ENCODE measurements at places on chromosomes 4 and X. TPM values are rescaled to one million over a fixed set of nuclear protein-coding genes. Genes with fewer than 3 reads are reported as not detected.
A peak's percentile ranks its signal among the peaks of the same experiment; 100 is the strongest.

DNA sequence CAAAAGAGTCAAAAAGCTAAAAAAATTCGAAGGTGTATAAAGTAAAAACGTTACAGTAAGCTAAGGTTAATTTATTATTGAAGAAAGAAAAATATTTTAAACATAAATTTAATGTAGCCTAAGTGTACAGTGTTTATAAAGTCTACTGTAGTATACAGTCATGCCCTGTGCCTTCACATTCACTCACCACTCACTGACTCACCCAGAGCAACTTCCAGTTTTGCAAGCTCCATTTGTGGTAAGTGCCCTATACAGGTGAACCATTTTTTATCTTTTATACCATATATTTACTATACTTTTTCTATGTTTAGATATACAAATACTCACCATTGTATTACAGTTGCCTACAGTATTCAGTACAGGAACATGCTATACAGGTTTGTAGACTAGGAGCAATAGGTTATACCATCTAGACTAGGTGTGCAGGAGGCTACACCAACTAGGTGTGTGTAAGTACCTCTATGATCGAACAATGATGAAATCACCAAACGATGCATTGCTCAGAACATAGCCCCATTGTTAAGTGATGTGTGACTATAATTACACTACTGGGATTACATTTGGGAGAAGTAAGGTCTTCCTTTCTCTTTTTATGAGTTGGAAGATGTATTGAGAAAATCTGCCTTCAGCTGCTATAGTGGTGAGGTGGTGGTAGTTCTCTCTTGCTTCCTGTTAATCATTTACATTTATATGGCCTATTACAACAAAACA lies 27.2 kb downstream of the TMSB4X start:
- peak overlapping the region; percentile 69 for H3K27ac ChIP-seq
- no peak for DNase-seq
- H3K4me3 ChIP-seq = no peak overlapping the region
- no peaks in the 10 kb centered on the region for H3K36me3 ChIP-seq
- no peaks in the 10 kb centered on the region for H3K27me3 ChIP-seq

DNA sequence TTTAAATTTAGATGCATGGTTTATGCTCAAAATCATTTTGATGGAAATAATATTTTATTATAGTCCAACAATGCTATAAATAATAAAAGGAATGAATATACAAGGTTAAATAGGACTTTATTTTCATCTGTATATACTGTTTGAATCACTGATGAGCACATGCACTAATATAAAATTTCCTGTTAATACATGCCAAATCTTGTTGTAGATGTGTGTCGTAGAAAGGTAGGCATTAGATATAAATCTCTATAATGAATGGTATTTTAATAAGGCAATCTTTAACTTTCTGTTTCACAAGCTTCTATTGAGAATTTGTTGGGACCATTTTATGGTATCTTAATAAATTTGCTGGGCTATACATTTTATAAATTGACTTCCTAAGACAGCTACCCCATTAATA lies 868.8 kb downstream of the CCSER1 start:
- no peaks in the 10 kb centered on the region for H3K36me3 ChIP-seq
- no peak for DNase-seq
- H3K4me3 ChIP-seq = no peak overlapping the region
- no peak overlapping the region for H3K27ac ChIP-seq

The UGT2A2 gene
- not detected for total RNA-seq

DNA sequence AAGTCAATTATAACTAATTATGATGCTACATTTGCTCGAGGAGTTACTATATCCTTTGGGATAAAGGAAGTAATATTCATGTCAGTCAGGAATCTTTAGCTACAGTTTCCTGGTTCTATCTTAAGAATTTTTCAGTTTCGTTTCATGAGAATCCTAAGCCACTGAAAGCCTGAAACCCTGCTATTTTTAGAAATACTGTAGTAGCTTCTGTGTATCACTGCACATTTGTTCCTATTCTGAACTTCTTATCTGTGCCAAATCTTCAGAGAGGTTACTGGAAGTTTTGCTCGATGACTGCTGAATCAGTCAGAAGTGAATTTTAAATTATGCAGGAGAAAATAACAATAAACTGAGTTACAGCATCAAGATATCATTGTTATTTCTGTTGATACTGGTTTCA lies 249.2 kb downstream of the TENM3 start:
- H3K4me3 ChIP-seq = no peak overlapping the region
- H3K36me3 ChIP-seq = no peaks in the 10 kb centered on the region
- H3K27ac ChIP-seq = no peak overlapping the region
- no peak for DNase-seq
- H3K27me3 ChIP-seq = no peaks in the 10 kb centered on the region

The MND1 gene
- 9.4 TPM for total RNA-seq

GRCh38 chrX:39998636-39999406 lies 98.9 kb downstream of the BCOR start:
- H3K27me3 ChIP-seq = no peaks in the 10 kb centered on the region
- H3K27ac ChIP-seq = no peak overlapping the region
- no peaks in the 10 kb centered on the region for H3K36me3 ChIP-seq
- no peaks in the 10 kb centered on the region for H3K4me1 ChIP-seq
- H3K4me3 ChIP-seq = no peak overlapping the region

GRCh38 chr4:159178151-159178546 lies 75.3 kb downstream of the RAPGEF2 start:
- no peak overlapping the region for H3K27ac ChIP-seq
- DNase-seq = no peak
- peaks cover 3% of the 10 kb centered on the region for H3K4me1 ChIP-seq
- no peak overlapping the region for H3K4me3 ChIP-seq
- no peaks in the 10 kb centered on the region for H3K36me3 ChIP-seq
- H3K27me3 ChIP-seq = no peaks in the 10 kb centered on the region

The BMP3 gene
- total RNA-seq = 0.08 TPM

- no peak overlapping the region for H3K4me3 ChIP-seq
- H3K27ac ChIP-seq = no peak overlapping the region
- no peaks in the 10 kb centered on the region for H3K27me3 ChIP-seq
- H3K4me1 ChIP-seq = no peaks in the 10 kb centered on the region
- no peaks in the 10 kb centered on the region for H3K36me3 ChIP-seq
These were observed 127.3 kb upstream of the MAGEB16 start for GRCh38 chrX:35670889-35671288.

DNA sequence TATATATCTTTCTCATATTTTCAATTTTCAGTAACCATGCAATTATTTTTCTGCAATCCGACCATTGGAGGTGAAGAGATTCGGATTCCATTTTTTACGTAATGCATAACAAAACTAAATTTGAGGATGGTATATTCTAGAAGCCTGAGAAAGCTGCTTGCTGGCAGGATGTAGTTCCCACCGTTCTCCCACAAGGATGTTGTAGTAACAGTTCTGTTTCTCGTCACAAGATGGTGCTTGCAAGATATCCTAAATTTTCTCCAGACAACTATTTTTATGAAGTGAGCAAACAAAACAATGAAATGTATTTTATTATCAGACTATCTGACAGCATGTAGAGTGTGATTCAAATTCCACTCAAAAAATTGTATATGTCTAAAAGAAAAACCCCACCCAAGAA lies 10.7 kb downstream of the PWWP3B start:
- H3K4me1 ChIP-seq = no peaks in the 10 kb centered on the region
- no peak overlapping the region for H3K27ac ChIP-seq
- H3K36me3 ChIP-seq = no peaks in the 10 kb centered on the region
- H3K27me3 ChIP-seq = peaks cover 2% of the 10 kb centered on the region
- no peak for DNase-seq
- H3K4me3 ChIP-seq = no peak overlapping the region

DNA sequence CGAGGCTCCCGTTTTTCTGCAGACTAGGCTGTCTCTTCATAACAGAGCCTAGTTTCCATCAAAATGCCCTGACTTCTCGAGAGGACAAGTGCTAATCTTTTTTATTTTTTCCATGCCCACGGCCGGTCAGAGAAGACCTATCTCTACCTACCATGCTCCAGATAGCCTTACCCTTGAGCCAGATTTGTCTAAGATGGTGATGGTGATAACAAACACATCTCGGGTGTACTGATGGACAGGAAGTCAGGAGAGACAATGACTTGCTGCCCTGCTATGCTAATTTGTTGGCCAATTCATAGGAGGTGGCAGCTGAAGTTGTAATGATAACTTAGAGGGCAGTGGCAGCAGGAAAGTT lies 42.2 kb upstream of the NKRF start:
- no peak for DNase-seq
- no peak overlapping the region for H3K4me3 ChIP-seq
- no peak overlapping the region for H3K27ac ChIP-seq
- H3K4me1 ChIP-seq = no peaks in the 10 kb centered on the region
- H3K27me3 ChIP-seq = no peaks in the 10 kb centered on the region

The STOX2 gene
- 10.6 TPM for total RNA-seq

The COX7B2 gene
- total RNA-seq = not detected

The CSAG1 gene
- not detected for total RNA-seq

DNA sequence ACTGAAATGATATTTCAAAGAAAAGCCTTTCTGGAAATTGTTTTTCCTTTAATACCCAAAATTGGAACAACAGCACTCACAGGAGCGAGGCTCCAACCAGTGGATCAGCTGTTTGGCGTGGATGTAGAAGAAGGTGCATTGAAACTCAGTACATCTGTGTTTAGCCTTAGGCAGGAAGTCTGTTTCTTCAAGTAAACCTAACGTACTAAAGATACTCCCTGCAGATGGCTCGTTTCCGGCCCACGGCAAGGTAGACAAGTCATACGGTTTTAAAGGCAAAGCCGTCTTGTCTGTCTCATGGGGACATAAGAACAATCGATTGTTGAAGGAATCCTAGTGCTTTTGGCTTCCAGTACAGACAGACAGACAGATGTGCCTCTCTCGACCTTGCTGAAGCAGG lies 50.0 kb upstream of the CLCN4 start:
- H3K36me3 ChIP-seq = no peaks in the 10 kb centered on the region
- no peak overlapping the region for H3K27ac ChIP-seq
- H3K4me3 ChIP-seq = no peak overlapping the region
- H3K27me3 ChIP-seq = no peaks in the 10 kb centered on the region
- no peaks in the 10 kb centered on the region for H3K4me1 ChIP-seq
- no peak for DNase-seq

GRCh38 chrX:27446423-27446822 lies 16.7 kb downstream of the PPP4R3C start:
- DNase-seq = no peak
- H3K27ac ChIP-seq = no peak overlapping the region
- no peaks in the 10 kb centered on the region for H3K36me3 ChIP-seq
- H3K4me3 ChIP-seq = no peak overlapping the region
- H3K4me1 ChIP-seq = no peaks in the 10 kb centered on the region

The FMR1NB gene
- total RNA-seq = not detected

DNA sequence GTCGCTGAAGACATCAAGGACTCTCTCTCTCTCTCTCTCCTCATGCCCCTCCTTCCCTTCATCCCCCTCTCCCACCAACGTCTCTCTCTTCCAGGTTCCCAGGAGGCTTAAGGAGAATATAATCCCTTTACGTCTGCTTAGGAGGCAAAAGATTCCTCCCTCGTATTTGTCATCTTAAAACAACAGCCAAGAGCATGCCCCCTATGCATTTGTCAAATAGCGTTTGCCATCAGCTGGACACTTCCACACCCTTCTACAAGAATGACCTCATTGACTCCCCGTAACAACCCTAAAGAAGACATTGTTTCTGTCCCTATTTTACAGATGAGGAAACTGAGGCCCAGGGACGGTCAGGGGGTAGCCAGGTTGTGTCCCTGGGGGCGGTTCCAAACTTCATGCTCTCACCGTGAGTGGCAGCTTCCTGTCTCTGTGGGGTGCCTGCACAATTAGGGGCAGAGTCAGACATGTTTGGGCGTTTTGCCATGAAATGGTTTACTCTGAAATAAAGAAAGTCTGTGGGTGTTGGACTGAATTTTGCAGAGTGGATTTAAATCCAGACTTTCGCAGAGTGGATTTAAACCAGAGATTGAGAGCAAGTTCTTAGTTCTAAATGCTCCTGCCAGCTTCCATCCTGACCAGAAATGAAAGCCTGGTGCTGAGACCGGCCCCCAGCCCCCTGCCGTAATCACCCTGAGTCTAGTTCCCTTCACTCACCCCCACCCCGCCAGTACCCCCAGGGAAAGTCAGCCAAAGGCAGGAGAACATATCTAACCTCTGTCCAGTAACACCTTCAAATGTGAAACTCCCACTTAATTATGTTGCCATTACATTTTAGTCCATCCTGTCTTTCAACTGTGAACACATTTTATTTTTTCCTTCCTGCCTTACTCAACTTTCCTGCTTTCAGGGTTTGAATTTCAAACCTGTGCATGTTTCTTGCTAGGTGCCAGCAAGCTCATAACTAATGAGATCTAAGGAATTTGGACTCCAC lies 44.3 kb upstream of the TBL1X start:
- no peak for DNase-seq
- H3K27ac ChIP-seq = no peak overlapping the region

- H3K27ac ChIP-seq = no peak within 1 kb of the TSS
- peaks cover 8% of the 10 kb centered on the region for H3K4me1 ChIP-seq
- peak within 1 kb of the TSS; percentile 46 for H3K4me3 ChIP-seq
- DNase-seq = no peak
- H3K36me3 ChIP-seq = no peaks in the 10 kb centered on the region
These were observed at the start of gene APLN for GRCh38 chrX:129654652-129655546. Gene APLN, minus strand, starts transcription at chrX:129654956. Its CDS starts 326 bp downstream, at chrX:129654630.

DNA sequence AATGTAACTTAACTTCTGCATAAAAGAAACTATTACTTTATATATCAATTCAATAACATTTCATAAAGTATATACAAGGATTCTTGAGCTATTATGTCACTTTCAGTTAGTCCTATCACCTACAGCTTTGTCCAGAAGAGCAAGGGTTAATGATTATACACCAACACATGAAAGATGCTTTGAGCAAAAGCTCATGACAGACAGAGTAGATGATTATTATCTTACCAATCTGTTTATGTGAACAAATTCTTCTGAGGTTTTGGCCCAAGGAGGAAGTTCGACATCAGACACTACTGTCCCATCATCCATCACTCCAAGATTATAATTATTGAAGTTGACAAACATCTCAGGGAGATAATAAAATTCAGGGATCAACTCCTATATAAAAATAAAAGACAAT lies 166.7 kb upstream of the MAB21L2 start:
- H3K4me3 ChIP-seq = no peak overlapping the region
- DNase-seq = no peak
- H3K4me1 ChIP-seq = no peaks in the 10 kb centered on the region
- H3K36me3 ChIP-seq = no peaks in the 10 kb centered on the region
- H3K27ac ChIP-seq = no peak overlapping the region

The GRIA3 gene
- total RNA-seq = not detected

DNA sequence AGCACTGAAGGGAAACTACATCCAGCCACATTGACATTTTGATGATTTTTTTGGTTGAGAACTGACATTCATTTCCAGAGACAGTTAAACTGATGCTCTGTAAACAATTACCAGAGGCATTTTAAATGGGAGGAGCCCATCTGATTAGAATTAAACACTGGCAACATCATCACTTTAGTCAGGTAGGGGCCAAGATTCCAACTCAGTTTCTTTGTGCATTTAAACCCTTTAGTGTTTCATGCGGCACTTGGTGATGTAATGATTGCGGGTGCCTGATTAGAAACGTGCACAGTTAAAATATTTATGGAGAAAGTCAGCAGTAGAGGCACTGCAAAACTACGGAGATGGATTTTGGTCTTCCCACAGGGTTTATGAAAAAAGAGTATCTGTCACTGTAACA lies 16.1 kb downstream of the TNIP3 start:
- H3K4me3 ChIP-seq = no peak overlapping the region
- no peak for DNase-seq
- no peak overlapping the region for H3K27ac ChIP-seq
- no peaks in the 10 kb centered on the region for H3K4me1 ChIP-seq
- H3K27me3 ChIP-seq = no peaks in the 10 kb centered on the region

GRCh38 chrX:87961471-87961870 lies 443.9 kb downstream of the KLHL4 start:
- DNase-seq = no peak
- no peaks in the 10 kb centered on the region for H3K4me1 ChIP-seq
- H3K4me3 ChIP-seq = no peak overlapping the region
- no peaks in the 10 kb centered on the region for H3K36me3 ChIP-seq
- no peaks in the 10 kb centered on the region for H3K27me3 ChIP-seq

The AFF2 gene
- 0.05 TPM for total RNA-seq

Data from Panc1 (cell line).